ENCODE measurements at places on chromosomes 7 and 10. TPM values are rescaled to one million over a fixed set of nuclear protein-coding genes. Genes with fewer than 3 reads are reported as not detected.
A peak's percentile ranks its signal among the peaks of the same experiment; 100 is the strongest.

The CYP51A1 gene
- 44.5 TPM for total RNA-seq

The GPR158 gene
- total RNA-seq: not detected

The TMEM213 gene
- total RNA-seq: not detected

DNA sequence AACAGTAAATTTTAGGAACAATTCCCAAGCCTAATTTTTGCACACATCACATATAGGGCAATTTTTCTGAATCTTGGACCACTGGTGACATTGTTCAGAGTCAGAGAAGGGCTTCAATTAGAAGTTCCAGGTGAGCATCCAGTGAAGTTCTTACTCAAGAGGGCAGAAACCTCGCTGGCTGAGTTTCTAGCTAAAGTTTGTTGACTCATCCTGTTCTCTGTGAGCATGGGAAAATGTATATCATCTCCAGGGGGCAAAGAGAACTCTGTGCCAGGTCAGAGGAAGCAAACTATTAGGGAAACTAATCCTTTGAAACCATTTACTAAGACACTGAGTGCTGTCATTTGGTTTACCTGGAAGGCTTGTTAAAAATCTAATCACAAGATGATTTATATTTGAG is 695.6 kb upstream of the IGFBP3 start:
- H3K4me3 ChIP-seq: no peak overlapping the region
- H3K27me3 ChIP-seq: no peaks in the 10 kb centered on the region
- H3K4me1 ChIP-seq: no peaks in the 10 kb centered on the region
- no peak overlapping the region for H3K27ac ChIP-seq

DNA sequence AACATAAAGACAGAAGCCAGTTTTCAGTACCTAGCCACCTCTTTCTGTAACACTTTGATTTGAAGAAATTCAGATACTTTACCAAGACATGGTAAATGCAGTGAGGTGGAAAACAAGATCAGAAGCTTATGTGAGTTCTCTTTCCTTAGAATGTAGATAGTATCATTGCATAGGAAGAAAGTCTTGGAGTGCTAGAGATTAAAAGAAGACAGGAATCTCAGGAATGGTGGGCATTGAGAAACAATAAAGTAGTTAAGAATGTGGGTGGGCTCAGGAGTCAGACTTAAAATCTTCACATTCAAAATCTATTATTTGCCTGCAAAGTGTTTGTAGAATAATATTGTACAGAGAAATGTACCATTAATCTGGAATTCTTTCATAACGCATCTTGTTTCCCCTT is 58.9 kb downstream of the POLL start:
- DNase-seq: no peak
- no peak overlapping the region for H3K27ac ChIP-seq
- no peaks in the 10 kb centered on the region for H3K4me1 ChIP-seq
- H3K4me3 ChIP-seq: no peak overlapping the region
- peaks cover 10% of the 10 kb centered on the region for H3K36me3 ChIP-seq
- H3K27me3 ChIP-seq: no peaks in the 10 kb centered on the region

The BET1 gene
- 22.6 TPM for total RNA-seq

DNA sequence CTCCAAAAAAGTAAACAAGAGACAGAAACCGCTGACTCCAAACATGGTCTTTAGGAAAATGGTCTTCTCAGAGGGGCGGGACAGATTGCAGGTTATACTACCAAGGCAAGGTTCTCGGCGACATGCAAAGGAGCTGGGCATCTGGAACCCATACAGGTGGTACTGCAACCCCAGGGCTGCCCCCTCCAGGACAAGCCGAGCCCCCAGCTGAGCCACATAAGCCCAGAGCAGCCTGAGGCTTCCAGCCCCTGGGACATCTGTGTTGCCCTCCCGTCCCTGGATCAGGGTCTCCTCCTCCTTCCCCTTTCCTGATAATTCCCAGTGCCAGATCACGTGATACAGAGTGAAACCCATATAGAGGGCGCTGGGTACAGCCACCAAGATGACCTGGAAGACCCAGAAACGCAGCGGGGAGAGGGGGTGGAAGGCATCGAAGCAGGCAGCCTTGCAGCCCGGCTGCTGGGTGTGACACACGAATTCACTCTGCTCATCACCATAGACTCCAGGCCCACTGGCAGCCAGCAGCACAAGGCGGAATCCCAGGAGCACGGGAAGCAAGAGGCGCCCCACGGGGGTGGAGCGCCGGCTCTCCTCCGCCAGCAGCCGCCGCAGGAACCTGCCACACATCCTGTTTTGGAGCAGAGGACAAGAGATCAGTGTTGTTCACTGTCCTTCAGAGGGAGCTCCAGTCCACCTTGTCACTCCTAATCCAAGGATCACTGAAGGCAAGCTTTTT is at the start of gene GJC3:
TSS of gene GJC3 (minus strand) at position 627 of the 736 bp plus-strand sequence. CDS start at position 627, 0 bp downstream.
- DNase-seq: no peak
- peak within 1 kb of the TSS; percentile 46 for H3K4me3 ChIP-seq
- H3K36me3 ChIP-seq: no peaks in the 10 kb centered on the region
- peaks cover 16% of the 10 kb centered on the region for H3K4me1 ChIP-seq
- H3K27ac ChIP-seq: no peak within 1 kb of the TSS
- H3K27me3 ChIP-seq: no peaks in the 10 kb centered on the region

DNA sequence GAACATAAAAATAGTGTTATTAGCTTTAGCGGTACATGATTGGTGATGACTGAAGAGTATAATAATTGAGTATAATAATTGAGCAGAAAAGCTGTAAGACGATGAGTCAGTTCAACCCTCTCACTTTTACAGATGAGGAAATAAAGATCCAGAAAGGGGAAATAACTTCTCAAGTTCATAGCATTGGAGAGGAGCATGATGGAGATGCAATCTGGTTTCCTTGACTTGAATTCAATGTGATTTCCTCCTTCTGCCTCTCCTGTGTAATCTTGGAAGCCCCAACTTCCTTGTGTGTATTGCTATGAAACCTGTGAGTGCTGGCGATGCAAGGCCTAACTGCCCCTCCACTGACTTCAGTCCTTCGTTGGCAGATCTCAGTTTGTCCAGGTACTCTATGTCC is 265.1 kb downstream of the LRMDA start:
- H3K27ac ChIP-seq: no peak overlapping the region
- H3K36me3 ChIP-seq: no peaks in the 10 kb centered on the region
- no peak for DNase-seq
- no peak overlapping the region for H3K4me3 ChIP-seq
- no peaks in the 10 kb centered on the region for H3K27me3 ChIP-seq

DNA sequence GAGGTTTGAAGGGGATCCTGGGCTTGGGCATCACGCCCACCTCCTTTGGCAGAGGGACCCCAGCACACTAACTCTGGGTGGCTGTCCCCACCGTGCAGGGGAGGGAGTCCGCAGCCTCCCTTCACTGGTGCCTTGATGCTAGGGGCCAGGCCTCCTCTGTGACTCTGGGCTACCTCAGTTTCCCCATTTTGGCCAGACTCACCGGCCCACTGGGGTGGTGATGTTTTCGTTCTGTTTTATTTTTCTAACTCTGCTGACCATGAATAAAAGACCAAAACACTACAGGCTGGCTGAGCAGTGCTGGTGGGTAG is 503 bp upstream of the TRIP6 start:
- H3K27me3 ChIP-seq: no peaks in the 10 kb centered on the region
- H3K4me1 ChIP-seq: peaks cover 17% of the 10 kb centered on the region
- H3K27ac ChIP-seq: peak overlapping the region; percentile 76
- peak overlapping the region; percentile 53 for H3K4me3 ChIP-seq
- peaks cover 5% of the 10 kb centered on the region for H3K36me3 ChIP-seq
- no peak for DNase-seq

The MTG1 gene
- 53.9 TPM for total RNA-seq

- H3K27me3 ChIP-seq: no peaks in the 10 kb centered on the region
- no peak overlapping the region for H3K4me3 ChIP-seq
- H3K4me1 ChIP-seq: peaks cover 16% of the 10 kb centered on the region
- no peaks in the 10 kb centered on the region for H3K36me3 ChIP-seq
These were observed 77.8 kb upstream of the PRSS1 start for GRCh38 chr7:142671506-142671905.

DNA sequence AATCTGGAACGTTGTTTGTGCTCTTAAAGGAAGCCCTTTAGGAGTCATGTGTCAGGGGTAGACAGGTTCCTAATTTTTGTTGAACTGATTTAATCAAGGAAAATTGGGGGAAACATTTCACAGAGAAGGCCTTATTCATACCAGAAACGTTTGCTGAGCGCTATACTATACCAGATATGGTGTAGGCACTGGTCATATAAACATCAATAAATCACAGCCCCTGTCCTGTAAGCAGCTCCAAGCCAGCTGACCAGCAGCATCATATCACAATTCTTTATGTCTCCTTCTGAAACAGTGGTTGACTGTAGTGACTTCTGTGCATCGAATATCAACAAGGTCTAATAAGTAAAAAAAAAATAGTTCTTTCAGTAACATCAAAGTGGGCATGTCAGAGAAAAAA is 1.1 kb downstream of the TMEM178B start:
- peaks cover 13% of the 10 kb centered on the region for H3K4me1 ChIP-seq
- no peaks in the 10 kb centered on the region for H3K36me3 ChIP-seq
- DNase-seq: no peak
- H3K27ac ChIP-seq: no peak overlapping the region

DNA sequence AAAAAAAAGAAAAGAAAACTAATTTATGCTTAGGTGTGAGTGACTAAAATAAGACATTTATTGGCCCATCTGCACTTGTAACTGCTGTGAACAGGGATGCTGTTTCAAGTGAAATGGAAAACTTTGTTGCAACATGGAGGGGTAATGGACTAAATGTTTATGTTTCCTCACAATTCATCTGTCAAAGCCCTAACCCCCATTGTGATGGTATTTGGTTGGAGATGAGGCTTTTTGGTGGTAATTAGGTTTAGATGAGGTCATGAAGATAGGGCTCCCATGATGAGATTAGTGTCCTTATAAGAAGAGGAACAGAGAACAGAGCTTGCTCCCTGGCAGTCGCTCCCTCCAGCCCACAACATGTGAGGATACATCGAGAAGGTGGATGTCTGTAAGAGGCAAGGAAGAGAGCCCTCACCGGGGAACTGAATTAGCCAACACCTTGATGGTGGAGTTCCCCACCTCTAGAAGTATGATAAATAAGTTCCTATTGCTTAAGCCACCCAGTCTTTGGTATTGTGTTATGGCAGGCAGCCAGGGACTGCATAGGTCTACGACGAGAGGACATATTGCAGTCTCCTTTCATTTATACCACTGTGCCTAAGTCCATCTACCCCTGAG is 28.6 kb upstream of the VCL start:
- no peak overlapping the region for H3K4me3 ChIP-seq
- H3K27me3 ChIP-seq: no peaks in the 10 kb centered on the region
- H3K36me3 ChIP-seq: no peaks in the 10 kb centered on the region

DNA sequence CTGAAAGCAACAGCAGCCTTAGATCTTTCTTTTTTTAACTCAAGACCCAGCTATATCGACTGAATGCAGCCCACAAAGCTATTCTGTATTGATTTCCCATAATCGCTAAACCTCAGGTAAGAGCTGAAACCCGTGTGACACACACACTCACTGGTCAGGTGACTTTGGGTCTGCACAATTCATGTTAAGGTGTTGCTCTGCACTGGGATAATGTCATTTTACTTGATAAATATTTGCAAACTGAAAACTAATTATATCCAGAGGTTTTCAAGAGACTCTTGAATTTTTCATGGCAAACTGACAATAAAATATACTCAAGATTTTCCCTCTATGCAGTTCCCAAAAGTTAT is 33.1 kb downstream of the SCRN1 start:
- peaks cover 9% of the 10 kb centered on the region for H3K4me1 ChIP-seq
- H3K36me3 ChIP-seq: no peaks in the 10 kb centered on the region
- DNase-seq: no peak
- H3K4me3 ChIP-seq: no peak overlapping the region

The HOXA2 gene
- not detected for total RNA-seq

GRCh38 chr7:30048582-30048981 is 20.4 kb downstream of the PLEKHA8 start:
- H3K27me3 ChIP-seq: no peaks in the 10 kb centered on the region
- H3K4me3 ChIP-seq: no peak overlapping the region
- no peak overlapping the region for H3K27ac ChIP-seq
- H3K36me3 ChIP-seq: no peaks in the 10 kb centered on the region
- DNase-seq: no peak

GRCh38 chr7:81433206-81433605 is 336.6 kb downstream of the HGF start:
- DNase-seq: no peak
- no peak overlapping the region for H3K27ac ChIP-seq
- H3K27me3 ChIP-seq: no peaks in the 10 kb centered on the region
- H3K36me3 ChIP-seq: no peaks in the 10 kb centered on the region
- no peak overlapping the region for H3K4me3 ChIP-seq

The HOXA1 gene
- 0.31 TPM for total RNA-seq

- H3K4me3 ChIP-seq: no peak overlapping the region
- H3K4me1 ChIP-seq: peaks cover 23% of the 10 kb centered on the region
- H3K27me3 ChIP-seq: no peaks in the 10 kb centered on the region
These were observed 2.1 kb downstream of the SAMD9L start for GRCh38 chr7:93146036-93146435.

- H3K4me3 ChIP-seq: no peak overlapping the region
These were observed 26.7 kb downstream of the PTN start for GRCh38 chr7:137316648-137317353.

The IFRD1 gene
- 58.8 TPM for total RNA-seq

The C10orf67 gene
- not detected for total RNA-seq

The SVIL gene
- 4.2 TPM for total RNA-seq

The IMPDH1 gene
- total RNA-seq: 69.1 TPM

- H3K36me3 ChIP-seq: no peaks in the 10 kb centered on the region
- H3K27ac ChIP-seq: no peak overlapping the region
- no peak for DNase-seq
- no peak overlapping the region for H3K4me3 ChIP-seq
- no peaks in the 10 kb centered on the region for H3K27me3 ChIP-seq
- no peaks in the 10 kb centered on the region for H3K4me1 ChIP-seq
These were observed 840.3 kb downstream of the CNTNAP2 start for GRCh38 chr7:146956853-146957252.

- no peak overlapping the region for H3K4me3 ChIP-seq
- H3K27me3 ChIP-seq: no peaks in the 10 kb centered on the region
- no peaks in the 10 kb centered on the region for H3K4me1 ChIP-seq
- no peak overlapping the region for H3K27ac ChIP-seq
- H3K36me3 ChIP-seq: no peaks in the 10 kb centered on the region
- DNase-seq: no peak
These were observed 64.6 kb downstream of the COL13A1 start for GRCh38 chr10:69866246-69866687.

DNA sequence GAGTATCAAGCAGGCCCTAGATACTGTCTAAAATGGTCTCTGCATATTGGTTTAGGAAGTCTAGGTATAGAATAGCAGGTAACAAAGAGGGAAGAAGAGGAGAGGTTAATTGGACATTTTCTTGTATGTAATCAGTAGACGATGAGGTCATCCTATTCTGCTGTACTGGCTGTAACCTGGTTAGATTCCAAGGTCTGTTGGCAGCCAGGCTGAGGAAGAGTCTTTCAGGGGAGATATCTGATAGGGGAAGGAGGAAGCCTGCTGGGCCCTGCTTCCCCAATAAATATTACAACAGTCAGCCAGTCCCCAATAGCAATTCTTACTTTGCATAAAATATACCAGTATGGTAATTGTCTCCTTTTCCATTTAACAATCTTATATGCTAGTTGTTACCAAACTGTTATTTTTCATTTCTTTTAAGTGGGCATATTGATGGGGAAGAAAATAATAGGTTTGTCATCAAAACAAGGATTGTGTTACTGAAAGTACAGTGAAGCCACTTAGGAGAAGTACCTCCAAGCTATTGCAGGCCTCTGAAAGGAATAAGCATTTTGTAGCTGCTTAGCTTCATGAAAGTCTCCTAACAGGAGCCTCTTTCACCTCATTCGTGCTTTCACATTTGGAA is 186.4 kb downstream of the LRRC4 start:
- no peaks in the 10 kb centered on the region for H3K4me1 ChIP-seq
- DNase-seq: no peak

The PSMC2 gene
- 203 TPM for total RNA-seq

The CRHR2 gene
- total RNA-seq: not detected

The KCNH2 gene
- total RNA-seq: 0.11 TPM

Data from CD8-positive, alpha-beta memory T cell (primary cell).